Activated CD4-positive, alpha-beta T cell treated with anti-CD3 and anti-CD28 coated beads for 36 hours (primary cell): ENCODE measurements at places on chromosomes 3 and 15.
A peak's percentile ranks its signal among the peaks of the same experiment; 100 is the strongest.

- DNase-seq, result no peak
Measured at GRCh38 chr3:7669641-7670040, 808.7 kb downstream of the GRM7 start.

- DNase-seq, result peak; percentile 56
Measured at GRCh38 chr15:64634576-64635498, 140.6 kb downstream of the RBPMS2 start.

- DNase-seq, result peak; percentile 77
Measured at GRCh38 chr15:86743283-86743903, 663.7 kb downstream of the AGBL1 start.

DNA sequence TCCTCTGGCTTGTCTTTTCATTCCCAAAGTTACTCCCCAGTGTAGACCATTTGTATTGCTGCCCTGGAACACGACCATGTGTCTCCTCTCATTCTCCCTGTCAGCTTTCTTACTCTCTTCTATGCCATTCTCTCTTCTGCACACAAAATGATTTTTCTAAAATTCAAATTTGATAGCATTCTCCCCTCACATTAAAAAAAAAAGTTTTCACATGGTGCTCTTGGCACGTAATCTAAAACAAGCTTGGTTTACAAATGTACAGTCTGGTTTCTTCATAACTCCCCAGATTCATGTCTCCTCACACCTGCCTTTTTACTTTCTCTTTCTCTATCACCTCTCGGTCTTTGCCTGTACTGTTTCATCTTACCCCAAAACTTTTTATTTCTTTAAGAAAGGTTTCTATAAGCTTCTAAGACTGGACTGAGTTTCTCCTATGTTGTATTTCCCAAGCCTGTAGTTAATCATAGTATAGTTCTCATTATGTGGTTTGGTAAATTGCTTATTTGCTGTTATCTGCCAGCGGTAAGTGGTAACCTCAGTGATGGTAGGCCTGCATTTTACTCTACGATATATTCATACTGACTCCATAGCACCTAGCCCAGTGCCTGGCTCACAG, 31.2 kb downstream of the BCHE start:
- no peak for DNase-seq

DNA sequence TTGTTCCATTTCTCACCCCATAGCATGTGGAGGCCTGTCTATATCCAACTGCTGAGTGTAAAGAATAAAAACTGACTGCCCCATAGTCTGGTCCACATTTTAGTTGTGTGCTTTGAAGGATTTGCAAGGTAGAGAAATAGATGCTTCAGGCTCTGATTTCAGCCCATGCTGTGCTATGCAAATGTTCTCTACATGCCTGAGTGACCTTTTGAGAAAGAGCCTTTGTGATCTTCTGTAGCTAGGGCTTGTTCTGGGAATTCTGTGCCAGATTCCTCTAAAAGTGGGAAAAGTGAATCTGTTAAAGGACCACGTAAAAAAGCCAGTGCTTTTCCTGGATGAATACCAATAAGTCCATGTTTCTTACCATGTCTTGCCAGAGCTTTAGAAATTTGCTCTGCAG, 5.2 kb downstream of the KCTD6 start:
- no peak for DNase-seq

DNA sequence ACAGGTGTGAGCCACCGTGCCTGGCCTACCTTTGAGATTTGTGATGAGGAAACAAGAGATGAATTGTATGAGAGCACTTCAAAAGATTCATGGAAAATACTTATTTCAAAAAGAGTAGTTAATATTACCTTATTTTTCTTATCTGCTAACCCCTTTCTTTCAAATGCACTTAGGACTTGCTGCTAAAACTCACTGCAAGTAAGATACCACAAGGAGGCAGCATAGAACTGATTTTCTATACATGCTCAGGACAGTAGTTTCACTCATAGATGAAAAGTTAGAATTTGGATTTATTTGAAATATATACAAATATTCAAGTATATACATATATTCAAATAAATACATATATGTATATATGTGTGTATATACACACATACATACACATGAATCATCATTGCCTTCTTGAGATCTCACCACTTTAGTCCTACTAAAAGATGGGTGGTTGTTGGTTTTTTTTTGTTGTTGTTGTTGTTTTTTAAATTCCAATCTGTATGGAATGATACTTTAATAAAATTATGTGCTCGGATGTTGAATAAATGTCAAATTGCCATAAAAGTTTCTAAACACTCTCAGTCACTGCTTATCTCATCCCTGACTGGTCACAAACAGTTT, 2.4 kb downstream of the CCNDBP1 start:
- no peak for DNase-seq

GRCh38 chr3:58099865-58100264, 91.6 kb downstream of the FLNB start:
- no peak for DNase-seq

DNA sequence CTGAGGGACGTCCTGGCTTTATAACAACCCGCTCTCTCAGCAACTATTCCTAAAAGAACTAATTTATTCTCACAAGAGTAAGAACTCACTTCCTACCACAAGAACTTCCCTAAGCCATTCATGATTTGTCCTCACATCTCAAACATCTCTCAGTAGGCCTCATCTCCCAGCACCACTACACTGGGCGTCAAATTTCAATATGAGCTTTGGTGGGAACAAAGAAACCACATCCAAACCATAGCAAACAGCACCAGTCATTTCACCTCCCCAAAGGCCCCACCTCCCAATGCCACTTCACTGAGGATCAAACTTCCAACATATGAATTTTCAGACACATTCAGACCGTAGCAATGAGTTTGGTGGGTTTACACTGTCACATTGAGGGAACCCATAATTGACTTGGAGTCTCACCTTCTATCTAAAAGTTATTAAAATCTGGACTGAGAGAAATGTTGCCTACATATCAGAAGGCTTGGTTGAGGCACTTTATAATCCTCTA, 116.4 kb upstream of the AGBL1 start:
- no peak for DNase-seq

DNA sequence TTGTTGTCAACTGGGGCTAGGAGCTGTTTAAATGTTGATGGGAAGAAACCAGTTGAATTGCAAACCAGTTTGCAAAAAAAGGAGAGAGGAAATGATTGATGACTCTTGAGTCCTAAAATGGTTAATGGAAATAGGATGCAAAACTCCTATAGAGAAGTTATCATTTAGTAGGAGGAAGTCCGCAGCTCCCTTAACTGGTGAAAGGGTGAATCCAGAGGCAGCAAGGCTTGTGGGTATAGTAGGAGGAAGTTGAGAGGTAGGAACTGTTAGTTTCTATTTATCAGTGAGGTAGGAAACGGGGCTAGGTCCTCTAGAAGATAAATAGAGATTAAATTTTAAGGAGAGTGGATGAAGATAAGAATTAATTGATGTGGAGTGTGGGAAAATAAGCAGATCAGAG, 15.4 kb downstream of the IREB2 start:
- no peak for DNase-seq

- no peak for DNase-seq
Measured at GRCh38 chr3:143187111-143187510, 67.5 kb downstream of the CHST2 start.

GRCh38 chr3:124587053-124587408, 143.2 kb upstream of the UMPS start:
- no peak for DNase-seq

- DNase-seq, result no peak
Measured at GRCh38 chr15:40082195-40082883, 26.3 kb downstream of the BMF start.

DNA sequence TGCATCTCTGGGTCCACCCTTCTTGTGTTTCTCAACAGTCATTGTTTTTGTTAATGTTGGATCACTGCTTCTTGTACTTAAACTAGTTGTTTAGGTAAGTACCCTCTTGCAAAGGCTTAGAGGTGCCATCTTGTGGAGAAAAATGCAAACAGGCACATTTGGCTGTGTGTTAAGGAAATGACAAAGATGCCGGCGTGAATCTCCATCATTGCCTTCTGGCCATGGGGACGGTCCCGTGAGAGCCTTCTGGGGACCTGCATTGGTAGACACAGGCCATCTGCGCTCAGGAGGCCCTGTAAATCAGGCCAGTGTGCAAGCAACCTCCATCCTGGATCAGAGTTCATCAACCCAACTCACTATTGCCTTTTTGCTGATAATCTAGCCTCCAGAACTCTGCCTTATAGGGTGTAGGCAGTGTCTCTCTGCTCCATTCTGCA, 158.6 kb upstream of the NR2E3 start:
- DNase-seq, result peak; percentile 33

DNA sequence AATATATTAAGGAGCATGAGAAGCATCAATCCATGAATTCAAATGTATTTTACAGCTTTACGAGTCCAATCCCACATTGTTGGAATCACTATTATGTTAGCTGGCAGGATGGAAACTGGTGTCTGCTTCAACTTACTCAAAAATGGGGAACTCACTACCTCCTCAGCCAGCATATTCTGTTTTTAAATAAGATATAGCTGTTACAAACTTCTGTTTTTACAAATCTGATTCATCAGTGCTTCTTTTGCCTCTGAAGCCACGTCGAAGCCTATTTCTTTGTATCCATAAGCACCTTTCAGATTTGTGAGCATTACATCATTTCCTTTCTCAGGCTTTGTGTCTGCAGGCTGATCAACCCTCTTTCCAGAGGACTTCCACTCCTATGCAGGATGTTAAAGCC, 105.9 kb downstream of the TPRG1 start:
- DNase-seq, result no peak

- DNase-seq, result peak; percentile 19
Measured at GRCh38 chr3:150077581-150078247, 107.0 kb upstream of the PFN2 start.
